Stimulated activated CD8-positive, alpha-beta memory T cell treated with anti-CD3 and anti-CD28 coated beads, Interleukin-15, amount 100 ng/mL, for 4 hours (primary cell): ENCODE measurements at places on chromosomes 3 and 15.

GRCh38 chr3:179882292-179882691 lies 154.4 kb downstream of the PEX5L start:
- DNase-seq, result no peak

DNA sequence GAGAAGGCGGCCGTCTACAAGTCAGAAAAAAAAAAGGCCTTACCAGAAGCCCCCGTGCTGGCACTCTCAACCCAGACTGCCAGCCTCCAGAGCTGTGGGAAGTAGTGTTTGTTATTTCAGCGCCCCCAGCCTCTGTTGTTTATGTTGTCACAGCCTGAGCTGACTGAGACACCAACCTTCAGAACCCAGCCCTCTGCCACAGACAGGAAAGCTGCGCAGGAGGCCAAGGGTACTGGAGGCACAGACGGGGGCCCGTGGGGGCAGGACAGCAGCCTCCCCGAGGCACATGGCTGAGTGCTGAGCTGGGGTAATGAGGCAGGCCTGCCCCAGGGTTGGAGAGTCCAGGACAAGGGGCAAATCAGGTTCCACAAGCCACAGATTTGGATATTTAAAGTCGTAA lies 33.7 kb downstream of the HCN4 start:
- DNase-seq, result no peak

- DNase-seq, result no peak
Observed at GRCh38 chr15:85913461-85913860, 118.7 kb upstream of the KLHL25 start.

GRCh38 chr3:188007897-188008296 lies 146.1 kb upstream of the LPP start:
- no peak for DNase-seq

DNA sequence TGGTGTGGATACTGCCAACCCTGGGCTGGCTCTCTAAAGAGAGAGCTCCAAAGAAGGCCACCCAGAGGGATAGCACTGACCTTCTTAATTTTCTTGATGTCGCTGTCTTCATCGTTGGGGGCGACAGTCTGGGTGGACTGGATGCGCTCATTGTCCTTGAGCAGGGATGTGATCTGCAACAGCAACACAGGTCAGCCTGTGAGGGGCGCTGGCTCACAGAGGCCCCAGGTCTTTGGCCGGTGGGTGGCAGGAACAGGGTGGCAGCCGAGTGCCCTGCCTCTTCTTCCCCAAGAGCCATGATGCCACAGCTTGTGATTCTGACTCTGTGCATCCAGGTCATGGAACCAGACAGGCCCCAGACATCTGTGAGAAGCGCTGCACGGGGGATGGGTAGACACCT lies 41.2 kb downstream of the RASGRF1 start:
- no peak for DNase-seq

DNA sequence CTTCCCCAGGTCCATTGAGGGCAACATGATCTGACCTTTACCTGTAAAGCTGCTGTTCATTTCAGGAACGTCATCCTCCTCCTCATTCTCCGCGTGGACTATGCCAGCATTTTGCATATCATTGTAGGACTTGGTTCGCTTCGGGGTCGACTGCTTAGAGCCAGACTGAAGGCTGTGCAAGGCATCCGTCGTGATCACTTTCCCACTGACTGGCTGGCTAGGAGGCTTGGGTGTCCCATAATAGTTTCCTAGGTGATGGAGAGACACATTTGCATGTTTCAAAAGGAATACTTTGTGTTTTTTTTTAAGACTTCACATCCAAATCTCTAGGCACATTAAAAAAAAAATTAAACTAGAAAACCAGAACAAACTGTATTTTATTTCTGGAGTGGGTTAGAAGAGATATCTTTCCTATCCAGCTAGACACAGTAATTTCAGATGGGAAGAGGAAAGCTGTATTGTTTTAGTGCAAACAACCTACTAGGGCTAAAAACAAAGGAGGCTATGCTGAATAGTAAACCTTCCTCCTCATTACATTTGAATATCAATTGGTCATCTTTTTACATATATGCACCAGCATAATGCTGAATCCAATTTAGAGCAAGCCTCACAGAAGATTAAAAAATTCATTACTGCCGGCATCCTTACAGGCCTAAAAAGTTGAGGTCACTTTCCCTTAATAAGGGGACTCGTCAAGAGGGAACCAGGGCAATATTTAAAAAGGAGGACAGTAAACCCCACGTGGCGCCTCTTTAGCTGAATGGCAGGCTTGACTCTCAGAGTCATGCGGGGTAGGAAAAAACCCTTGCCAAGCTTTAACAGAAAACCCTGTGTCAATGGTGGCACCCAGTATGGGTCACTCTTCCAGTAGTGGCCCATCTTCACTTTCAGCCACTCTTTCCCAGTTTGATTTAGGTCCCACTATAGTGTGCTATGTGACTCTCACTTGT lies 559.9 kb downstream of the MAGI1 start:
- no peak for DNase-seq

GRCh38 chr15:31483053-31483985 lies 156.7 kb downstream of the KLF13 start:
- DNase-seq, result peak; percentile 42

GRCh38 chr3:177174607-177175170 lies 22.6 kb downstream of the TBL1XR1 start:
- DNase-seq, result no peak

DNA sequence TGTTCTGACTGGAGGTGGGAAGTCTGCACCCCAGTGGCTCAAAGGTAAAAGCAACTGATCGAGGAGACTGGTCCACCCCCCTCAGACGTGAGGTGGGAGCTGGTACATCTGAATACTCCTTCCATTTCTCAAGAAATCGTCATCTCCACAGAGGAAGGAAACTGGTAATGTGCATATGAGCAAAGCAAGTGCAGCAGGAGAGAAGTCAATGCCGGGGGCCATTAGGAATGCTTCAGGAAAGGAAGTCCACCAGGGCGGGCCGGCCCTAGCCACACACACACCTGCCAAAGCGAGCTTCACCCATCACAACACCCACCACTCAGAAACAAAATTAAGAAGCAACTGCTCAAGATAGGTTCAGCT lies 8.5 kb downstream of the TBC1D2B start:
- DNase-seq, result no peak

- no peak for DNase-seq
Observed at GRCh38 chr3:157754451-157754850, 251.2 kb upstream of the VEPH1 start.

- DNase-seq, result no peak
Observed at GRCh38 chr3:104447681-104448080, 919.0 kb upstream of the ALCAM start.

DNA sequence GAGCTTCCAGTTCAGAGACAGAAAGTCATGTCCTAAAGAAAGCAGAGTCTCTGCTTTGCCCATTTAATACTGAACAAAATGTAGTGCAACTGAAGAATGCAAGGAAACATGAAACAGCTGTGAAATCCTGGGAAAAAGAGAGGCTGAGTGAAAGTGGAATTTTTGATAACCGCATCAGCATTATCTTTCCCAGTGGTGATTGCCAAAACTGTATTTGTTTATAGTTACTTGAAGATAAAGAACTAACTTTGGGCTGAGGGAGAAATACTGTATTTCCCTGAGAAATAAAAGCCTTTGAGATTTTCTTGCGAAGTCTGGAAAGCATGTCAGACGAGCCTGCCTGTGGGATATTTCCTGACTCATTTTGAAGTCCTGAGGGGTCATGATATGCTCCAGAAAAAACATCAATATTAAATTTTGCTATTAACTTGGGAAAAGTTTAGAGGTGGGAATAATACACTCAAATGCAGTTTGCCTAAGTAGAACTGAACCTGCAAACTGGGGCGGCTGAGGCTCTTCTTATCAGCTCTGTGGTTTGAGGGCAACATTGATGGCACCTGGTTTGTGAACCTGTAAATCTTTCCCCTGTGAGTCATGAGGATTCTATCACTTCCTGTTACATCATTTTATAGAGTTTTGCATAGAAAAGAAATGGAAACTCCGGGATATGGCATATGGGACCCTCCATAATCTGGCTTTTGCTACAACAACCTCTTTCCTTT lies 855.3 kb downstream of the MCTP2 start:
- no peak for DNase-seq

DNA sequence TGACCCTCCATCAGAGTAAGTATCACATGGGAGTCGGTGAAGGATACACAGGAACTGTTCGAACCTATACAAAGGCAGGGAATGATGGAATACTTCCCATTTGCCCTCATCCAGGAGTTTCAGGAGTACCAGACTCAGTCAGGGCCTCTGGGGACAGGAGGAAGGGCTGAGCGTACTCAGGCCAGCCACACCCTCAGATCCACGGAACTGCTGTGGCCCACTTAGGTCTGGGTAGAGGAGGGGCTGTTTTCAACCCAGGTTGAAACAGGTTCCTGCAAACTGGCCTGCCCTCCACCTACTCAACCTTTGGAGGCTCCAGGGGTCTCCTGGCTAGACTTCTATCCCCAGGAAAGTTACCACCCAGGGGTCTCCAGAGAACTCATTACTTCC lies 6.7 kb upstream of the IGDCC3 start:
- DNase-seq, result no peak

GRCh38 chr3:76912841-76913383 lies 127.0 kb upstream of the ROBO2 start:
- no peak for DNase-seq

DNA sequence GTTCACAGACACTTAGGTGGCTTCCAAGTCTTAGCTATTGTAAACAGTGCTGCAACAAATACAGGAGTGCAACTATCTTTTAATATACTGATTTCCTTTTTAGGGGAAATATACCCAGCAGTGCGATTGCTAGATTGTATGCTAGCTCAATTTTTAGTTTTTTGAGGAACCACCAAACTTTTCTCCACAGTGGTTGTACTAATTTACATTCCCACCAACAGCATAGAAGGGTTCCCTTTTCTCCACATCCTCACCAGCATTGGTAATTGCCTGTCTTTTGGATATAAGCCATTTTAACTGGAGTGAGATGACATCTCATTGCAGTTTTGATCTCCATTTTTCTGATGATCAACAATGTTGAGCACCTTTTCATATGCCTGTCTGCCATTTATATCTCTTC lies 58.9 kb downstream of the ZNF148 start:
- DNase-seq, result no peak

- DNase-seq, result no peak
Observed at GRCh38 chr3:51336261-51336660, 48.8 kb upstream of the MANF start.

- DNase-seq, result no peak
Observed at GRCh38 chr3:35305406-35305805, 333.9 kb upstream of the ARPP21 start.

GRCh38 chr15:44101944-44102343 lies 93.1 kb downstream of the FRMD5 start:
- no peak for DNase-seq

DNA sequence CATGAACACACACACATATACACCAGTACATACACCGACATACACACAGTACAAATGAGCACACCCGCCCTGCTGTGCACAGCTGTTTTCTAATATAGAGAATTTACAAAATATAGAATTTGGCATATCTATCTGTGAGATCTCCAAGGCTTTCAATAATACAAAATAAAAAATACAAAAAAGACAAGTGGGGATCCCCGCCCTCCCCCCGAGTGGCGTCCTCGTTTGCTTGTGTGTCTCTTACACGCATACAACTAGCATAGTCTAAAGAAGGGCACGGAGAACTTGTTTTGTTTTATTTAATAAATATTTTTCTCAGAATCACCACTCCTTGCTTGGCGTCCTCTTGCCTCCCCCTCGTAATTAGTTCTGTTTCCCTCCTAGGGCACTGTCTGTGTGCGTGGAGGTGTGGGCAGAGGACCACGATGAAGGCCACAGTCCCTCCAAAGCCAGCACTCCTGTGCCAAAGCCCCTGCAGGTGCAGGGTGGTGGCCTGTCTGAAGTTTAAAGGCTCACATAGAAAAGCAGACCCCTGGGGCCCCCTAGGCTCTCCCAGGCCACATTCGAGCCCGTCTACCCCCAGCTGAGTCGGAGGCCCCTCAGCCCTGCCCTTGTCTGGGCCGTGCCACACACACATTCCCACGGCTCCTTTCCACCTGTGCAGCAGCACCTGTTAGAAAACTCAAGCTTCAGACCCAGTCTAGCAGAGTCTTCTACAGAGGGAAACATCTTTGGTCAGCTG lies 82.1 kb downstream of the SEC22A start:
- DNase-seq, result no peak

GRCh38 chr3:59426821-59427565 lies 377.2 kb upstream of the CFAP20DC start:
- DNase-seq, result no peak

GRCh38 chr3:40302784-40303183 lies 6.7 kb upstream of the EIF1B start:
- no peak for DNase-seq

GRCh38 chr3:127667119-127667681 lies 5.6 kb upstream of the ABTB1 start:
- no peak for DNase-seq

DNA sequence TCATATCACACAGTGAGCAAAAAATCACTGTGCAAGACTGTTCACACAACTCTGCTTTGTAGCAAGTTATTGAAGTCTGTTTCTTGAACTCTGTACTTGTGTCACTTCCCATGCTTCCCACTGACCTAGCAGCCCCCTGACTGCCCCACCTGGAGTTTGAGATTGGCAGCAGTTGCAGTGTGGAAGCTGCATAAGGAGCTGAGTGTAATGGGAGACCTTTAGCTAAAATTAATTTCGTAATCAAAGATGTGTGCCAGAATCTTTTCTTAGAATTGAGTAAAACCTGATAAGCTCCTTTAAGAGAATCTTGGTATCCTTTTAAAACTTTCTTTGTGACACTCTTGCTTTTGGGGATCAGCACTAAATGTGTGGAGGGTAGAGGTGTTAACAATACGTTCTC lies 42.8 kb downstream of the NKIRAS1 start:
- no peak for DNase-seq

- DNase-seq, result no peak
Observed at GRCh38 chr3:23700616-23701015, 105.1 kb upstream of the UBE2E1 start.

DNA sequence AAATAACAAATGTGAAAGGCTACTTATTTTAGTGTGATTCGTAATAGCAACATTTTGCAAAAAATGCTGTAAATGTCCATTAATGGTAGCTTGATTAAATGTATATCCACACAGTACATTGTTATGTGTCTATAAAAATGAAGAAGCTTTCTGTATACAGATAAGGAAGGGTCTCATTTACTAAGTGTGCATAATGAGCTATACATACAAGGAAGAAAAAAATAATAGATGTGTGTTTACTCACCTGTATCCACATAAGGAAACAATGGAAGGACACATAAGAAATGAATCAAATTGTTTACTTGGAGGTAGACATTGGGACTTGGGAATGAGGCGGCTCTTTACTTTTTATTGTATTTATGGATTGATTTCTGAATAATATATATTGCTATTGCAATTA lies 34.9 kb downstream of the MED12L start:
- DNase-seq, result no peak

- DNase-seq, result no peak
Observed at GRCh38 chr15:24786347-24786746, 110.8 kb downstream of the NPAP1 start.

DNA sequence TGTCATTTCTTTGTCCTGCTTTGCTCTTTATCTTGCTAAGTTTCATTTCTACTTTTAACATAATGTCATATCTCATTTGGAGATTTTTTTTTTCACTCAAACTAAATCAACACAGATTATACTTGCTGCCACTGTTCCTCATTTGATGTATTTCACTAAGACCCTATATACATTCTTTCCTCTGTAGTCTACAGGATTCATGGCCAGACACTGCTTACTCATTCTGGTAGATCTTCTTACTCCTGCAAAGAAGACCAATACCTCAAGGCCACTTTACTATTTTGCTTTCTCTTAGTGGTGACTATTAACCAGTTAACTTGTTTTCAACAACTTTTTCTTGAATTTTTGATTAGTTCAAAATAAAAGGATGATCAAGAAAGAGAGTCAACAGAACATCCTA lies 26.6 kb downstream of the SLC24A5 start:
- DNase-seq, result no peak
